ENCODE measurements at places on chromosomes 6 and 20. TPM values are rescaled to one million over a fixed set of nuclear protein-coding genes. Genes with fewer than 3 reads are reported as not detected.

The WFDC2 gene
- 304 TPM for total RNA-seq

The ASXL1 gene
- total RNA-seq = 81.3 TPM

The TP53TG5 gene
- 2.4 TPM for total RNA-seq

The TMEM170B gene
- total RNA-seq = 5.3 TPM

The GLP1R gene
- total RNA-seq = not detected

The ANGPT4 gene
- total RNA-seq = 0.23 TPM

The PRND gene
- total RNA-seq = 1.8 TPM

The SLC12A5 gene
- total RNA-seq = 5.0 TPM

The MOXD1 gene
- 1.3 TPM for total RNA-seq

The RIPOR3 gene
- total RNA-seq = 0.46 TPM

The ENPP4 gene
- total RNA-seq = 8.7 TPM

The PAK5 gene
- total RNA-seq = 0.21 TPM

The PNPLA1 gene
- not detected for total RNA-seq

The SLC26A8 gene
- total RNA-seq = not detected

The TPD52L1 gene
- total RNA-seq = 23.1 TPM

The RBBP8NL gene
- total RNA-seq = not detected

The DEFB124 gene
- not detected for total RNA-seq

The NXT1 gene
- 19.0 TPM for total RNA-seq

The BCAS1 gene
- not detected for total RNA-seq

The DZANK1 gene
- total RNA-seq = 14.8 TPM

The GNRH2 gene
- 0.72 TPM for total RNA-seq
